ENCODE measurements at places on chromosomes 13 and 19.

GRCh38 chr13:33096886-33097605 lies 80.8 kb downstream of the KL start:
- DNase-seq = no peak

DNA sequence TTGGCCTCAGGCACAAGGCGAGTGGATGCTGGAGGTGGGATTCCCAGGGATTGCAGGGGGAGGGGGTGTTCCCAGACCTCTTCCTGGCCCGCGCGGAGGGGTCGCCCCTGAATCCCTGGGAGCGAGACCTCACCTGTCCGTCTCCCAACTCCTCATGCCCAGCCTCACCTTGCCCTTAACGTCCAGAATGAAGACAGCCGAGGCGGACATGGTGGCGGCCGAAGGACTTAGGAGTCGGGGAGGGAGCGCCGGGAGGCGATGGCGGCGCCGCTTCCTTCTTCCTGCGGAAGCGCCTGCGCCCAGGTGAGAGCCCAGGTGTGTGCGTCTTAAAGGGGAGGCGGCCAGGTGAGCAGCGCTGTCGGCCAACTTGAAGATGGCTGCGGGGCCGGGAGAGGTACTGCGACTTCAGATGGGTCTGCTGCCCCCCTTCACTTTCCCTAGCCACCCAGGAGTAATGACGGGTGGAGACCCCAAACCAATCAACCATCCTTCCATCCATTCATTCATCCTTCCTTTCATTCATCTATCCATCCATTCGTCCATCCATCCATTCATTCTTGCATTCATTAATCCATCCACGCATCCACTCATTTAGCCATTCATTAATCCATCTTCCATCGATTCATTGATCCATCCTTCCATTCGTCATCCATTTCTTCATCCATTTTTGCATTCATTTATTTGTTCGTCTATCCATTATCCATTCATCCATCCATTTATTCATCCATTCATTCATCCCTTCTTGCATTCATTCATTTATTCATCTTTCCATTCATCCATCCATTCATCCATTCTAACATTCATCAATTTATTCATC lies at the start of gene AP1M2:
TSS of gene AP1M2 (minus strand) at position 291 of the 817 bp plus-strand sequence. CDS start at position 210, 81 bp downstream.
- no peak for DNase-seq

GRCh38 chr19:3814648-3815047 lies 28.5 kb upstream of the MATK start:
- DNase-seq = no peak

GRCh38 chr19:40809358-40810086 lies 10.5 kb downstream of the EGLN2 start:
- DNase-seq = no peak

All from hippocampal formation (tissue), 2 donors.